ENCODE measurements at places on chromosomes 12 and 14.

DNA sequence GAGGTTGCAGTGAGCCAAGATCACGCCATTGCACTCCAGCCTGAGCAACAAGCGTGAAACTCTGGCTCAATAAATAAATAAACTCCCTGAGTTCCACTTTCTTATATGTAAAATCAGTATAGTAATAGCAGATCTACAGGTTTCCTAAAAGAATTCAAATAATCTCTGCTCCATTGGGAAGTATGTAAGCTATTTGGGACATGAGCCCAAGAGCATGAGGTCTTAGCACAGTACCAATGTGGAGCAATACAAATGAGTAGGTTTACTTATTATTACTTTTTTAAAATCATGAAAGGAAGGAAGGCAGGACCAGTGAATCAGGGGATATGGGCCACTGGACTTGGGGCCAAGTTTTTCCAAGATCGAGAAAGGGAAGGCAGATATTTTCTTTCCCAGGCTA, 216.9 kb upstream of the DIO2 start:
- DNase-seq, result no peak

GRCh38 chr12:43292699-43293098, 259.3 kb downstream of the ADAMTS20 start:
- DNase-seq, result no peak

DNA sequence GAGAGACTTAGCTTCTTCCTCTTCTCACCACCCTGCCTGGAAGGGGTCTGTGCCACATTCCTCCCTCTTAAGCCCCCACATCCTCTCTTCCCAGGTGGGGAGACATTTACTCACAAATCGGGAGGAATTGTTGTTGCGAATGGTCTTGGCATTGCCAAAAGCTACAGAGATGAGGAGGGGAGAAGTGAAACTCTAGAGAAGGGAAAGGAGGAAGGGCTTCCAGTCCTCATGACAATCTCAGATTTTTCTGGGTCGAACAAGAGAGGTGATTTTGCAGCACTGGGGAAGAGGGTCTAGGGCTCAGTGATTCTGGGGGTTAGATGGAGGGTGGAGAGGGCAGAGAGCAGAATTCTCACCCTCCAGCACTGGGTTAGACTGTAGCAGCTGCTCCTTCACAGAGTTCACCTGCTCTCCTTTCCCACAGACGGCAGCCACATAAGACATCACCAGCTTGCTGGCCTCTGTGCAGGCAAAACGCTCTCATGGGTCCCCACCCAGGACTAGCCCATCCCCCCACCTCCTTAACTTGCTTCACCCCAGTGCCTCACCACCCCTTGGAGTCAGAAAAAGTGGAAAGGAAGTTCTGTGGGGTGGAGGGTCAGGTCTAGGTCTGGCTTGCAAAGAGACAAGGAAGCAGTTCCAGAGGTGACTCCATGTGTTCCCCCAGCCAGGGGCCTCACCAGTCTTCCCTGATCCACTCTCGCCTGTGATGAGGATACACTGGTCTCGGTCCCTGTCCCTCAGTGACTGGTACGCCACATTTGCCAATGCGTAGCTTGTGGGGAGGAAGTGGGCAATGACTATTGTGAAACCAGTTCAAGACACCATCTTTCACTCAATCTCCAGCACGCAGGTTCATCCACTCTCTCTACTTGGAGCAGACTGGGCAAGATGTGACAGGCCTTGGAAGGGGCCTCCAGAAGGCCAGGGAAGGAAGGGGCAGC, 2.7 kb downstream of the MYO1A start:
- DNase-seq, result no peak

GRCh38 chr12:4526923-4527546, 11.7 kb upstream of the RAD51AP1 start:
- no peak for DNase-seq

- no peak for DNase-seq
Observed at GRCh38 chr12:53973236-53974042, 513 bp downstream of the HOXC11 start.

DNA sequence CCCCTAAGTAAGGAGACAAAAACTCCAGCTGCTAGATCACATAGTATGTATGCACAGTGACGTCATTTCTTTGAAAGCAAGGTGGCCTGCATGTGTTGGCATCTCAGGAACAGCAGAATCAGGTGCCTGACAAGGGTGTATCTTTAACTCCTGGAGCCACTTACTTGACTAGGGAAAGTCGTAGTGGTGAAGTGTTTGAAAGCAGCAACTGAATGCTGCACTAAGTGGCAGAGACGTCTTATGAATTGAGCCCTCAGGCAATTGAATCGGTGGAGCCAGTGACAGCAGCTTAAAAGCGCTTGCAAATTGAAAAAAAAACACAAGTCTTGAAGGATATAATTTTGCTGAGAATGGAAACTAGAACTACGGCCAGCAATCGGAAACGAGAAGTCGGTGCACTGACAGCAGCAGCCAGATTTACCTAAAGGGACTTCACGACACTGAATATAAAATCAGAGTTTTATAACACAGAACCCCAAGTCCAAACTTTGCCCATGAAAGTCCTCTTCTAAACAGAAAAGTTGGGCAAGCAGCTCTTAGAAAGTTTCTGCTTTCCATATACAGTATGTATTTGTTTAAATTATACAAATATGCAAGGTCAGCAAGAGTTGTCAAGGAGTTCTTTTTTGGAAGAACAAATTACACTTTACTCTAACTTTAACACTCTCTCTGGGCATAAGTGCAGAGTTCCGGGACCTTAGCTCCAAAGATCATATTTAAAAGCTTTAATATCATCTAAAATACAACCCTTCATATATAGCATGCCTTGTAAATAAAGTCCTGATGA, 1.1 kb downstream of the IGF1 start:
- no peak for DNase-seq

DNA sequence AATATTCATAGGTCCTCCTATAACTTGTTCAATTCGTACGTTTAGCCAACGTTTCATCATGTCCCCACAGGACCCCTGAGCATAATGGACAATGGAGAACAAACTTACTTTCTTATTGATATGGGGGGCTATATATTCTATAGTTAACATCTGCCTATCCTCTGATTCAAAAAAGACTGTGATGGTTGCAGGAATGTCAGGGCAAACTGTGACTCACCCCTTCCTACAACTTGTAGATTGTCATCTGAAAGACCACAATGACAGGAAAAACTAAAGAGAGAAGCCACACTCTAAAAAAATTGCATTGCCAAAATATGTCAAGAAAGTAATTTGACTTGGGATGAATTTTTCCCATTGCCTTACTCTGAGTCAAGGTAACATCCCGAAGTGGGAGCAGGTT, 50.8 kb downstream of the CATSPERB start:
- DNase-seq, result no peak

DNA sequence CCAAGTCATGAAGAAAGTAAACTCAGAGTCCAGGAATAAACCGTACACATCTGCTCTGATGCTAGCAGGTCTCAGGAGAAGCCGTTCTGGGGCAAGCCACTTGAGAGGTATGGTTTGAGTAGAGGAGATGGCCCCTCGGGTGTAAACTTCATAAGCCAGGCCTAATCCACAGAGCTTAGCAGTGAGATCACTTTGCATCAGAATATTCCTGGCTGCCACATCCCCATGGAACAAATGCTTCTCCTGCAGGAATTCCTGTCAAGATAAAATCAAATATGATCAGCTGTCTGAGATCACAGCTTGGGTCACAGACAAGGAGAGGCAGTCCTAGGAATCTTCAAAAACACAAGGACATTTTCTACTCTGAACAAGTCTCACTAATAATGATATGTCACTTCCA, 11.2 kb upstream of the MAGOHB start:
- DNase-seq, result no peak

GRCh38 chr12:46944771-46945170, 119.0 kb upstream of the SLC38A4 start:
- DNase-seq, result no peak

- no peak for DNase-seq
Observed at GRCh38 chr12:93707836-93708235, 30.7 kb downstream of the CRADD start.

- DNase-seq, result no peak
Observed at GRCh38 chr14:96145116-96145864, 59.3 kb upstream of the BDKRB2 start.

GRCh38 chr12:130835011-130835410, 4.0 kb downstream of the STX2 start:
- DNase-seq, result no peak

DNA sequence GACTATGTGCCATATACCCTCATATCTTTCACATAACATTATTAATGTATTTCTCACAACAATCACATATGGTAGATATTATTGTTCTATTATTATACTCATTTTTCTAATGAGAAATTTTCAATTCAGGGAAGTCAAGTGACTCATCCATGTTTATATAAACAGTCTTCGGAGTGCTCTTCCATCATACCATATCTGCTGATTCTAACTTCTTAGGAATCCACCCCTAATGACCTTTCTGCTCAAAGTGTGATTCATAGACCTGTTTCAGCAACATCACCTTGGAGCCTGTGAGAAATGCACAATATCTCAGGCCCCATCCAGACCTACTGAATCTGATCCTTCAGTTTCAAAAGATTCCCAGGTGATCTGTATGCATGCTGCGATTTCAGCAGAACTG, 39.8 kb upstream of the OVCH1 start:
- DNase-seq, result no peak

DNA sequence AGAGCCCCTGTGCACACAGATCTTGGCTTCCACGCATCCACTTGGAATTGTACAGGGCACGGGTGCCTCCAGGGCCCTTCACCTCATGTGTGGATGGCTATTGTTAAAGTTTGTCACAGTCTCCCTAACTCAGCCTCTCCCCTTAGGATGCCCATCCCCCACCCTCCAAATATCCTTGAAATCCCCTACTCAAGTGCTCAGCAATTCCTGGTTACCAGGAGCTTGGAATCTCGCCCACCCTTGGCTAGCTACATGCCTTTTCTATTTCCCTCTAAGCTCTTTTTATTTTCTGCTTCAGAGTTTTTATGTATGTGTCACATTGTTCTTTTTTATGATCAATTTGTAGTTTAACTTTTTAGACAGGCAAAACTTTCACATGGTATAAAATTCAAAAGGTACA, 13.0 kb upstream of the NR1H4 start:
- DNase-seq, result no peak

GRCh38 chr14:102589761-102590290, 2.6 kb upstream of the RCOR1 start:
- DNase-seq, result no peak

All from right renal cortex interstitium (tissue), 3 donors.